ENCODE measurements at places on chromosomes 4 and X. TPM values are rescaled to one million over a fixed set of nuclear protein-coding genes. Genes with fewer than 3 reads are reported as not detected.

Gene BMP3
- total RNA-seq: 108 TPM

Gene TRIM75
- total RNA-seq: not detected

Gene NWD2
- total RNA-seq: 0.36 TPM

Gene MAGEB10
- total RNA-seq: not detected

Gene SLC6A8
- total RNA-seq: 70.3 TPM

Gene EFHC2
- total RNA-seq: 2.3 TPM

Gene ADH1A
- not detected for total RNA-seq

Gene GPR143
- 3.7 TPM for total RNA-seq

Gene CT45A10
- total RNA-seq: not detected

Gene CENPVL2
- total RNA-seq: not detected
